Inflammatory macrophage treated with lipopolysaccharide for 4 hours (primary cell): ENCODE measurements at places on chromosomes 1 and 21.

GRCh38 chr1:60942291-60942690, 140.1 kb upstream of the NFIA start:
- DNase-seq: no peak

DNA sequence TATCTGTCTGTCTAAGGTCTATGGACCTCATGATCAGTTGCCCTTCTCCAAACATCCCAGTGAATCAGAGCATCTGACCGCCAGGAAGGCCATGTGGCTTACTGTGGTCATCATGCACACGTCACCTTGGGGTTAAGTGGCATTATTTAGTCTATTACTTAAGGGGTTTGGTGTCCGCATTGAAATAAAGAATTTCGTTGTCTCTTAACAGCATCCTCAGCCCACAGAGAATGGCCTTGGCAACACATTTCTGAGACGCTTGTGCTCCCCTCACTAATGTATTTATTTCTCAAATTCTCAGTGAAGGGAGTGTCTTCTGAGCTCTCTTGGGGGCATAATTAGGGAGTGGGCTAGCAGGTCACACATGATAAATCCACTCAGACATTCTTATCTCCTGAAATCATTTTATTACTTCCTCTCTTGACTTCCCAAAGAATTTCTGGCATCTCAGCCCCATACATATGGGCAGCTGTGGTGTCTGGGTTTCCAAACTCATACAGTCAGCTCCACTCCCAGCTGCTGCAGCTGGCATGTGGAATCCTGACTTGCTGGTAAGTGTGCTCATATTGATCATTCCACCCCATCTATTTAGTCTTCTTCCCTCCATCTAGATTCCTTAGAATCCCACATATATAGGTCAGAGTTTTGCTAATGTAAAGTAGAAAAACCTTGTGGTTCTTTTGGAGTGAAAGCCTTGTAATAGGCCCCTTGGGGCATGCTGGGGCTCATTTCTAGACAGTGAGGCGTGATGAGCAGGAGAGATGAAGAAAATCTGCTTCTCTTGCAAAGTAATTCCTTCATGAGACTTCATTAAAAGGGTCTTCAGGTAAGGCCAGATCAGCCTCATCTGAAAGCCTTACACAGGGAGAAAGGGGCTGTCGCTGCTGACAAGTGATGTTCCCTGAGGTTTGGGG, 110.5 kb downstream of the HHAT start:
- no peak for DNase-seq

GRCh38 chr1:152959801-152960451, 10.5 kb upstream of the SPRR4 start:
- no peak for DNase-seq

DNA sequence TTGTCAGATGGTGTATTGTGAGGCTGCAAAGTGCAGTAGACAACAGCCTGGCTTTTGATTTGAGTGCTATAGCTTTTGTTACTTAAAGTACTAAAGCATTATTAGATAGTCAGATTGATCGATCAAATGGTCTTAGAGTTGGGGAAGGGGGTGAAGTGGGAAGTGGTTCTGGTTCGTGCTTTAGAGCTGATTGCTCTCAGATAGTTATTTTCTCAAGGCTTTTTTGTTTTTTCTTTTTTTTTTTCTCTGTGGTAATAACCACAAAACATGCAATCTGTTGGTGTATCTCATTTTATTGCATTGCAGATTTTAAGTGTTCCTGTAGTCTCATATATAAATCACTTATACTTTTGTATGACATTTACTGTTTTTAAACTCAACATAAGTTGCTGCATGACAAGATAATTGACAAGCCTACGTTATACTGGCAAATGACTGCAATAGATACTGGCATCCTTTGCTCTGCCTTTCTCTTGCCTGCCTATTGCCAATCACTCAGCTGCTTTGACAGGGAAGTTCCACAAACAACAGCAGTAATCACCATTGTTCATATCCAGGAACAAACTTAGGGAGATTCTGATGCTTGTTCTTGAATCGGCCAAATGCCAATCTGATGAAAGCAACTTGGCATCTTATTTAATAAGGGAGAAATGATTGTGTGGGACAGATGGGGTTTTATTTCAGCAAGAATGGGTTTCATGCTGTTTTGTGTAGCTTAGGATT, 125.0 kb upstream of the B3GALT2 start:
- DNase-seq: no peak

GRCh38 chr1:29237852-29238619, 1.7 kb downstream of the PTPRU start:
- no peak for DNase-seq

- DNase-seq: no peak
Observed at GRCh38 chr1:43883321-43883720, 50.3 kb upstream of the ARTN start.

- DNase-seq: peak; percentile 37
Observed at GRCh38 chr1:236489710-236490377, 33.9 kb upstream of the LGALS8 start.
